ENCODE measurements at places on chromosomes 7 and 10.
A peak's percentile ranks its signal among the peaks of the same experiment; 100 is the strongest.

DNA sequence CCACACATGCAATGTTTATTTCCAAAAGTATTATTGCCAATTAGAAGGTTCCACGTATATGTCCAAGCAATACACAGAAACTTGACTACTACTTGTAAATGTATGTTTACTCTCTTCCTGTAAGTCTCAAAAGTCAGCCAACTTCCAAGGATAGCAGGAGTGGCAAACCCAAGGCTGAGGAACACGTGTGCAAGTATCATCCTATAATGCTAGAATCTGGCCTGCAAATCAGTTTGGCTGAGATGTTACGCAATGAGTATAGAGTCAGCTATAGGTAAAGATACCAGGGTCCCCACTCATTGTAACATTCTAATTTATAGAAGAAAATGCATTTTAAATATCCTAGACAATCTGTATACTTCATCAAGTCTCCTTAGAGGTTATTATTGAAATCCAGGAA lies 34.7 kb downstream of the CYTH3 start:
- DNase-seq = no peak

DNA sequence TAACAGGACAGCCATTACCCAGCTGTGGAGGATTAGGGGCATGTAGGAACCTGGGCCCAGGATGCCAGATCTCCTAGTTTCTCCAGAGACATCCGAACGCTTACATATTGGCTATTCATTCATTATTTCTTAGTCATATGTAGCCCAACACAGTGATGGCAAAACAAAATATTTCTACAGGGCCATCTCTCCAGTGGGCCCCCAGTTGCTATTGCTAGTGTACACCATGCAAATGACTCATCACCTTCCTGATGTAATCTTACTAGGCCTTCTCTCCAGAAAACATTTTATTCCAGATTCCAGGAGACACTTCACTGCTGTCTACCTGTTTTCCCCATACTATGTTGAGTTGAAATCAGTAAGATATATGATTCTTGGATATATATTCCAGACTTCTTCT lies 201.7 kb downstream of the PLXDC2 start:
- no peak for DNase-seq

DNA sequence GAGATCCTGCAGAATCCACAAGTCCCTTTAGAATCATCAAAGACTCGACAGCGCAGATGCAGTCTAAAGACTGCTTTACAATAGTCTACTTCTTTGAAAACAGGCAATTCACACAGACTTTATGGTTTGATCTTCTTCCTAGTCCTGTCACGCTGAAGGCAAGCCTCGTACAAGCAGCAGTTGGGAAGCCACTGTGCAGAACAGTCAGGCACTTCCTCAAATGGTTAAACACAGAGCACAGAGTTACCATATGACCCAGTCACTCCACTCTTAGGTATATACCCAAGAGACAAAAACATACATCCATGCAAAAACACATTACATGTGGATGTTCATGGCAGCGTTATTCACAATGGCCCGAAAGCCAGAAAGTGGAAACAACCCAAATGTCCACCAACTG lies 41.4 kb downstream of the LRRC20 start:
- no peak for DNase-seq

DNA sequence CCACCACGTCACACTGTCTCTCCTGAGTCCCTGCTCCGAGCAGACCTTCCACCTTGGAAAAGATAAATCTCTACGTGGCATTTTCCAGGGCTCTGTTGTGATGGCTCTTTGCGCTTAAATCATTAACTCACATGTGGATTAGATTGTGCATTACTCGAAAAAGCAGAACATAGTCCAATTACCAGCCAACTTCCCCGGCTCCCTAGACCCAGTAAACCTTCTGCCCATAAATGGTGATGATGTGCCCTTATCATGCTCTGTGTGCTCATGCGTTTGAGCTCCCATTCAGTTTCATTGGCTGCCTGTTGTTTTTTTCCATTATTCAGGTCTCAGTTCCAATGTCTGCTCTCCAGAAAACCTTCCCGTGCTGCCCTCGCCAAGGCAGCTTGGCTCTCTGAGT lies 471.2 kb downstream of the GLRX3 start:
- DNase-seq = no peak

GRCh38 chr10:92239600-92240288 lies 51.1 kb downstream of the CPEB3 start:
- DNase-seq = peak; percentile 86

DNA sequence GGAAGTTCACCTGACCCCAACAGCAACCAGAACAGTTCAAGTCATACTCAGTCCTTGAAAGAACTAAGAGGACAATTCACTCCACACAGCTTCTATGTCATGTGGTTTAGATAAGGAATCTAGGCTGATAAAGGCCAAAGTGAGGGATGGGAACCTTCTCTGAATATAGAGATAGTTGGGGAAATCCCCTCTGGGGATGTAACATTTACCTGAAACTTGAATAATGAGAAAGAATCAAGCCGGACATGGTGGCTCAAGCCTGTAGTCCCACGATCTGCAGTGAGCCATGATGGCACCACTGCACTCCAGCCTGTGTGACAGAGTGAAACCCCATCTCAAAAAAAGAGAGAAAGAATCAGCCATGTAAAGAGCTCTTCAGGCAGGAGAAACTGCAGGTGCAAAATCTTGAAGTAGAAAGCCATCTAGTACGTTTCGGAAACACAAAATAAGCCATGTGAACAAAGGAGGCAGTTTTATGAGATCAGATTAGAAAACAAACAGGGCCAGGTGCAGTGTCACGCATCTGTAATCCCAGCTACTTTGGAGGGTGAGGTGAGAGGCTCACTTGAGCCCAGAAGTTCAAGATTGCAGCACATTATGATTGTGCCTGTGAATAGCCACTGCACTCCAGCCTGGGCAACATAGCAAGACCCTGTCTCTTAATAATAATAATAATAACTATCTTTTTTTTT lies 4.5 kb upstream of the DNMBP start:
- DNase-seq = no peak

GRCh38 chr10:132113766-132114365 lies 48.1 kb downstream of the JAKMIP3 start:
- DNase-seq = no peak

GRCh38 chr10:70158113-70158512 lies 11.6 kb upstream of the TYSND1 start:
- no peak for DNase-seq

DNA sequence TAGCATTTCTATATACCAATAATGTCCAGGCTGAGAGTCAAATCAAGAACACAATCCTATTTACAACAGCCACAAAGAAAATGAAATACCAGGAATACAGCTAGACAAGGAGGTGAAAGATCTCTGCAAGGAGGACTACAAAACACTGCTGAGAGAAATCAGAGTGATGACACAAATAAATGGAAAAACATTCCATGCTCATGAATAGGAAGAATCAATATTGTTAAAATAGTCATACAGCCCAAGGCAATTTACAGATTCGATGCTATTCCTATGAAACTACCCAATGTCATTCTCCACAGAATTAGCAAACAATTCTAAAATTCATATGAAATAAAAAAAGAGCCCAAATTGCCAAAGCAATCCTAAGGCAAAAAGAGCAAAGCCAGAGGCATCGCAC lies 116.8 kb upstream of the ZNF32 start:
- no peak for DNase-seq

DNA sequence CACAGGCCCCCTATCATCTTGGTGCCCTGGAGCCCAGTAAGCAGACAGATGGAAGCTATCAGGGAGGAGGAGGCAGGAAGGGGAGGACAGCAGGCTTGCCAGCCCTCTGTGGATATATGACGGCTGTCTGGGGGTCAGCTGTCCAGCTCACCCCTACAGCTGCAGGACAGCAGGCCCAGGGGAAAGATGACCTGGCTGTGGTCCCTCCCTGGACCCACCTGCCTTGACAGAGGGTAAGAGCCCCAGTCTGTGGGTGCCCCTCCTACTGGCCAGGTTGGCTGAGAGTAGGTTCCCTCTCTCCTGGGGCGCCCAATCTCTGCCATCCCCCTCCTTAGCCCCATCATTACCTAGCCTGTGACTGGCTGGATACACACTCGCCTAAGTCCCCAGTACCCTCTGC lies 62.5 kb downstream of the C10orf143 start:
- DNase-seq = no peak

All from right kidney (tissue), 9 donors.